ENCODE measurements at places on chromosomes 2 and 18.

GRCh38 chr2:101282980-101283379, 25.5 kb downstream of the RNF149 start:
- DNase-seq, result no peak

GRCh38 chr2:217714287-217714751, 288.5 kb downstream of the TNS1 start:
- no peak for DNase-seq

DNA sequence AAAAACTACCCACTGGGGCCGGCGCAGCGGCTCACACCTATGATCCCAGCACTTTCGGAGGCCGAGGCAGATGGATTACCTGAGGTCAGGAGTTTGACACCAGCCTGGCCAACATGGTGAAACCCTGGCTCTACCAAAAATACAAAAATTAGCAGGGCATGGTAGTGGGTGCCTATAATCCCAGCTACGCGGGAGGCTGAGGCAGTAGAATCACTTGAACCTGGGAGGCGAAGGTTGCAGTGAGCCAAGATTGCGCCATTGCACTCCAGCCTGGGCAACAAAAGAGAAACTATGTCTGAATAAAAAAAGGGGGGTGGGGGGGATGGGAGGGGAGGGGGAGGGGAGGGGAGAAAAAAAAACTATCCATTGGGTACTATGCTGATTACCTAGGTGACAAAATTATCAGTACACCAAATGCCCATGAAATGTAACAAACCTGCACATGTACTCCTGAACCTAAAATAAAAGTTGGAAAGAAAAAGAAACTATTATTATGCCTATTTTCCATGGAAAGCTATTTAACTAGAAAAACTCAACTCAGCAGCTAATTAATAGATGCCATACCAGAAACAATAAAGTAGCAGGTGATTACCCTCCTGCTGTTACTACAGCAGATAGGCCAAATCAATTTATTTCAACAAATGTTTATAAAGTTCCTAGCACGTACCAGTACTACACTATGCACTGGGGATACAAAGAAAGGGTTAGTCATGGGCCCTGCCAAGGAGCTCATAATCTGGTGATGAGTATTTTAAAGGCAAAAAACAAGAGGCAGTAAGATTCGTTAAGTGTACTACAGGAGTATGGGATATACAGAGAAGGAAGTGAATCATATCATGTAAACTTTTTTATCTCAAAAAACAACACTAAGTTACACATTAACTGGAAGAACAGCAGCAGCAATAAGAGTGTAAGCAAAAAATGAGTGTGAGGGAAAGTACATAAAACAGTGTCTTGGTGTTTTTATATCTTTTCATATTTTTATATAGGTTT, 112.8 kb upstream of the SLC39A10 start:
- DNase-seq, result peak; percentile 90

DNA sequence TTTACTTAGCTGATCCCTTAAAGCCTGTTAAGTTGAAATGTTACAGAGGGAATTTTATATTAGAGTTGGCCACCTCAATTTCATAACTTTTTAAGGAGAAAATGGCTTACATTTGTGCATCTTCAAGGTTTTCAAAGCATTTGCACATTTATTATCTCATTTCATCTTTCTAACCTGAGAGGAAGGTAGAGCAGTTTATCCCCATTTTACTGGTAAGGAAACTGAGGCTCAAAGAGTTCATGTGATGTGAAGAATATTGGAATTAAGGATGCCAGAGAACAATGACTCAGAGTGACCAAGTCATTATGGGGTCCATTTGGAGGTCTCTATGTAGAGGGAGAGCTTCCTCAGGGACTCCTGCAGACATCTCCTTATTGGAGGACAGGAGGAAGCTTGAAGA, 35.0 kb downstream of the PRKRA start:
- DNase-seq, result no peak

DNA sequence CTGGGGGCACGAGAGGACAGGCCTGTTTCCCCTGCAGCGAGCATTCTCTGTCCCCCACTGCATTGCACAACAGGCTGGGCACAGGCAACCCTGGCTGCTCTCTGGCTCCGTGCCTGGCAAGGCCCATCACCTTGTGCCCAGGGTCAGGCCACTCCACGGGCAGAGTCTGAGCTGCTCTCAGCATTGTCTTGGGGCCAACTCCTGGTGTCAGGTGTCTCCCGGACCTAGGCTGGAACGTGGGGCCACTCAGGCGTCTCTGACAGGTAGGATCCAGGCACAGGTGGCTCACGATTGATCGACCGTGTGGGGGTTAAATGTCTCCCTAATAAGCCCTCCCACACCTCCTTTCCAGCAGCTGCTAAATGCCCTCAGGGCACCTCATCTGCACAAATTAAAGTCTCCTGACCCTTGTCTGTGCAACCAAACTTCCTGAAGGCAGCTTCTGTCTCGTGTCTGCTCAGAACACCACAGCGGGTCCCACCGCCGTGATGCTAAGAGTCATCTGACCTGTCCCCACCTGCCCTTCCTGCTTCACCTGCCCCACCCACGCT, 66.6 kb upstream of the GPC1 start:
- no peak for DNase-seq

DNA sequence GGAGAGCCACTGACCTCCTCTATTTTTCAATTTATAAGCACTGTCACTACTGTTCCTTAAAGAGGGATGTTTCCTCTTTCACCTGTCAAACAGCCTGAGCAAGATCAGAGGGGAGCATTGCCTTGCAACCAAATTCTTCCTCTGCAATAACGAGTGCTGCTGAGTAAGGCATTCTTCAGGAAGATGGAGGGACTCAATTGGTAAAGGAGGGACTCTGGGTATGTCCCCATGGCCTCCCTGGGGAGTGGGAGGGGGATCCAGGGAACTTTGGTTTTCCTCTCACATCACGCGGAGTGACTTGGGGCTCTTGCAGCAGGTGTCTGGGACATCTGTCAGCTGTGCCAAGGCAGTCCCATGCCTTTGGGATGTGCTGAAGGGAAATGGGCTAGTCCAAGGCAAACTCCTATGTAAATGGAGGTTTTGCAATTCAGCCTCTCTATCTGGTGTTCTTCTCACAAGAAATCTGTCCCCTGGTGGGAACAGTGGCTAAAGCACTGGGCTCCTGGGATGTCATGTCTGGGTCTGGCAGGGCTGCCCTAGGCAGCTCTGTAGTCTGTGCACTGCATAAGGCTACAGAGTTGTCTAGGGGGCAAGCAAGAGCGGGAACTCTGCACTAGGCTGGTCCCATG, 14.4 kb upstream of the HES6 start:
- DNase-seq, result no peak

DNA sequence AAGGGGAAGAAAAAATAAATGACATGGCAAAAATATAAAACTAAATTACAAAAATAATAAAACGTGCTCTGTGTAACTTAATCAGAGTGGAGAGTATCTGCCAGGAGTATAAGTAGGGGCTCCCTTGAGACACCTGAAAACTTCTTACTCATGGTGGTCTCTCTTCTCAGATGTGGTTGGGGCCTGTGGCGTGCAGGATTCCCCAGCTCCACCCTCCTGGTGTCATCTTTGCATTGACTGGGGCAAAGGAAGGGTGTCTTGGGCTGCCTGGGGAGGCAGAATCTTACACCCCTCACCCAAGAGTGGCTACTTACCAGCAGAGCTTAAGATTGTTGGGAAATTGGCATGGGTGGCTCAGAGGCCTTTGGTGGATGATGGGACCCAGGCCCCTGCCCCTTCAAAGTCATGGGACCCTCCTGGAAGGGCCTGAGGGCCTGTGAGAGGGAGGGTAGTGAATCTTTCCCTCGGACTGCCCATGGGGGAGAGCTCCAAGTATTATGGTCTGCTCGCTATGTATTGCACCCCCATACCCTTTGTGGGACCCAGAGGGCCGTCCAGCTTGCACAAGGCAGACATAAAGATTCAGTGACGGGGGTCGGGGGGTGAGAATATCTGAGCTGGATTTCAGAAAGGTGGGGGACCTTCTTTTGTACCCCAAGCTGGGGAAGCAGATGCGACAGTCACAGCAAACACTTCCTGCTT, 6.9 kb upstream of the TRAF3IP1 start:
- DNase-seq, result no peak

GRCh38 chr2:144430722-144431391, 89.1 kb downstream of the ZEB2 start:
- DNase-seq, result no peak

- DNase-seq, result no peak
Measured at GRCh38 chr2:197128126-197128525, 182.5 kb downstream of the ANKRD44 start.

DNA sequence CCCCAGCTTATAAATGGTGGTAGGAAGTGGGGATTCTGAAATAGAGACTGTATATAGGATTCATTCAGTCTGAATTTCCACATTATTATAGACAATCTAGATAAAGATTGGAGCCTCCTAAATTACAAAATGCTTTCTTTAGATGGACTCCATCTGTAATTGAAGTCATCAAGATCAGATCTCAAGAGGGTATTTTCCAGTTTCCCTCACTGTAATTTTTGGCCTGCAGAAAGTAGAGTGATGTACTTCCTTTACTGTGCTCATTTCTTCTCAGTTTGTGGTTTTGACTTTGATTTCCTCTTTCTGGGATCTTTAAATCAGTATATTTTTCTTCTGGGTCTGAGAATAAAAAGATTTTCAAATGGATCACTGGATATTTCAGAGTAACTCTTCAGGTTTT, 7.2 kb downstream of the BABAM2 start:
- DNase-seq, result no peak

All from NCI-H226 (cell line).